ENCODE measurements at places on chromosomes 2 and 18. TPM values are rescaled to one million over a fixed set of nuclear protein-coding genes. Genes with fewer than 3 reads are reported as not detected.

Gene RDH14
- total RNA-seq, result 19.6 TPM

Gene SERPINB2
- 0.22 TPM for total RNA-seq

Gene GPR45
- not detected for total RNA-seq

GRCh38 chr18:10289251-10289650 is 165.2 kb upstream of the APCDD1 start:
- DNase-seq, result no peak

DNA sequence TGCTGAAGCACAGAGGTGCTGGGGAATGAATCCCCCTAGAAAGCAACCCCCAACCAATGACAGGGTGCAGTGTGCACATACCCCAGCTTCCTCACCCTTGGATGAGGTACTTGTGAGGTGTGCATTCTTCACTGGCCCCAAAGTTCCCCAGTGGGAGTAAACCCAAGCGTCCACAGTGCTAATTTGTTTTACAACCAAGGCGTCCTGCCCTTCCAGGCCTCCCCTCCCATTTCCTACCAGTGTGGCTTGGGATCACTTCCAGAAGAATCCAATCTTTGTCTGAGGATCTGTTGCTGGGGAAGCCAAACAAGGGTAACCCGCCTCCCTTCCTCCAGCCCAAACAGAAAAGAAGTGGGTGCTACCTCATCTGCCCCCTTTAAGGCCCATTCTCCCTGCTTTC is 40.3 kb upstream of the TEX51 start:
- DNase-seq, result no peak

DNA sequence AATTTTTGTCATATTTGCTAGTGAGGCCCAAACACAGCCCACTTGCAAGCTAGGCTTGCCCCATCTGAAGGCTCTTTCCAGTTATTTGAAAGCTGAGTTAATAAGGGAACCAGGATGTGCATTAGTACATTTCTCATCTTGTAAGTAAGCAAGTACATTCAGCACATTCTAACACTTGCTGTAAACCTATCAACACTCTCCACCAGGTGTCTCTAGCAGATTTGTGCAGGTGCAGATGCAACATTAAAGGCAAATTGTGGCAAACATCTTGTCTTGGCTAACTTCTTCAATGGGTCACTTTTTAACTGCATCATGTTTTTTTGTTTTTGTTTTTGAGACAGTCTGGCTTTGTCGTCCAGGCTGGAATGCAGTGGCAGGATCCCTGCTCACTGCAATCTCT is 25.3 kb upstream of the MFSD6 start:
- peak; percentile 71 for DNase-seq

DNA sequence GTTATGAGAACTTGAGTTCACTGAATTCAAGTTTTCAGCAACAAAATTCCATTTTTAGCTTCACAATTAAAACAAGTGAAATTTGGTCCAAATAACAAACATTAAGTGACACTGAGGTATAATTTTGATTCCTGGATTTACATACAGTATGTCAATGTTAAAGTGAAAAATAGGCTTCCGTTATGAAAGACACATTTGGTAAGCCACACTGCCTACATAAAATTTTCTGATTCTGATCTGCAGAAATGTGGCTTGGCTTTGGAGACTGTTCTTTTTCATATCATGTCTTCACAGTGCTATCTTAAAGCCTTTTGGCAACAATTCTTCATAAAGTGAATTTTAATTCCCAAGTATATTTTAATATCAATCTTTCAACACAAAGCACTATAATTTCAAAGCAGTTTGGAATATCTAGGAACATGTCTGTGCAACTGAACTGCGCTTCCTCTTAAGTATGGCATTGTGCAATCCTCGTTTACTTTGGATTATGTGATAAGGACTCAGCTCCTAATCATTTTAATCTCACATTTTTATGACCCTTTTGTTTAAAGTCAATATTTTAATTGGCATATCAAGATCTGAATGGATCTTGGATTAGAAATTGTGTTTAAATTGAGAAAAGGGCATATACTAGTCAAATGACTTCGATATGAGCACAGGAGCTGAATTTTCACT is 60.0 kb downstream of the RBMS1 start:
- DNase-seq, result no peak

GRCh38 chr2:100691846-100692245 is 128.1 kb upstream of the NPAS2 start:
- DNase-seq, result no peak

Data from lung microvascular endothelial cell (primary cell).